Upper lobe of right lung (tissue), 1 donor: ENCODE measurements at places on chromosomes 5 and 9.

GRCh38 chr9:106916466-106917235, 53.7 kb downstream of the ZNF462 start:
- DNase-seq = no peak

- no peak for DNase-seq
Observed at GRCh38 chr5:34867660-34868059, 28.7 kb downstream of the TTC23L start.

GRCh38 chr5:110256298-110256697, 470.2 kb downstream of the TMEM232 start:
- no peak for DNase-seq

DNA sequence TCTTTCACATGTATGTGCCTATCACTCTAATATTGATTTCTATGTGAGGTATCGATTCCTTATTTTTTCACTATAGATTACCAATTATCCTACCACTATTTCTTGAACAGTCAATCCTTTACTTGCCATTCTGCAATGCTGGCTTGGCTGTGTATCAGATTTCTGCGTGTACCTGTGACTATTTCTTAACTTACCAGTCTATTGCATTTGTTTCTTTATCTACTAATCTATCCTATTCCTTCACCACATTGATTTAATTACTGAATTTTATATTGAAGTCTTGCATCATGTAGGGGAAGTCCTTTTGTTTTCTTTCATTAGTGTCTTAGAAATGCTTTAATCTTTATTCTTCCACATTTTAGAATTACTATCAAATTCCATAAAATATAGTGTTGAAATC, 684.8 kb downstream of the LRRC70 start:
- DNase-seq = no peak

DNA sequence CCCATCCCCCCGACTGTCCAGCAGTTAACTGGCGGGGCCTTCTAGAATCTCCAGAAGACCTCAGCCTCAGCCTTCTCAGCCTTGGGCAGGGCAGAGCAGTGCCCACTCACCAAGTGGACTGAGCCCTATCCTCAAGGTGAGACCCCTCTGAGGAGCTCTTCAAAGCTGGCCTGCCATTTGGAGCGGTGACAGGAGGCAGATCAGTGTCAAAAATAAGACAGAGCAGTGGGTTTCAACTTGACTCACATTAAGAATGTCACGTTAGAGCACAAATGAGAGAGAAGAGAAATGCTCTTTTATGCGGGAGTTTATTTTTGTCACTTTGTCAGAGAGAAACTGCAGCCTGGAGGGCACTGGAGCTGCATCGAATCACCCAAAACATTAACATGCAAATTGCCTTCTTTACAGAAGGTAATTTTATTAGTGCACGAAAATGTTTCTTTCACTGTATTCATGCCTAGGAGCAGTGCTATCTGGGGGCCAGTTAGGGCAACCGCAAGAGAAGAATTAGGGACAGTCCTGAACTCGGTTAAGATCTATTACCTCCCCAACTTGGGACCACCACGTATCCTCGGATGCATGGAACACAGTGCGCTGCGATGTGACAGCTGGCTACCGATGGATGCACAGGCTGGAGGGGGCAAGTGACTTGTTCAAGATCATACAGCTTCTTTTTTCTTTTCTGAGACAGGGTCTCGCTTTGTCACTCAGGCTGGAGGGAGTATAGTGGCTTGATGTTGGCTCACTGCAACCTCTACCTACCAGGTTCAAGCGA, 188.5 kb downstream of the DAB2IP start:
- peak; percentile 38 for DNase-seq

- DNase-seq = no peak
Observed at GRCh38 chr9:14219850-14220249, 94.1 kb downstream of the NFIB start.

DNA sequence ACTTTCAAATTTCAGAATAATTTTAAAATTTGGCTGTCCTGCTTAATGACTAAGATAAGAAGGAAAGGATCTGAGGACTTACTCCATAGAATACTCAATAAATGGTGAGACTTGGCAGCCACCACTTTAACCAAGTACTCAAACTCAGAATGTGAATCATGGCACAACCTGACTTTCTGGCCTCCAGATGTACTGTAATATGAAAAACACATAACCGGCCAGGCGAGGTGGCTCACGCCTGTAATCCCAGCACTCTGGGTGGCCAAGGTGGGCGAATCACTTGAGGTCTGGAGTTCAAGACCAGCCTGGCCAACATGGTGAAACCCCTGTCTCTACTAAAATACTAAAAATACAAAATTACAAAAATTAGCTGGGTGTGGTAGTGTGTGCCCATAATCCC, 10.0 kb upstream of the MARCHF6 start:
- no peak for DNase-seq

- DNase-seq = no peak
Observed at GRCh38 chr5:31449174-31449573, 82.7 kb downstream of the DROSHA start.

- no peak for DNase-seq
Observed at GRCh38 chr5:97714424-97714823, 531.4 kb upstream of the RIOK2 start.

DNA sequence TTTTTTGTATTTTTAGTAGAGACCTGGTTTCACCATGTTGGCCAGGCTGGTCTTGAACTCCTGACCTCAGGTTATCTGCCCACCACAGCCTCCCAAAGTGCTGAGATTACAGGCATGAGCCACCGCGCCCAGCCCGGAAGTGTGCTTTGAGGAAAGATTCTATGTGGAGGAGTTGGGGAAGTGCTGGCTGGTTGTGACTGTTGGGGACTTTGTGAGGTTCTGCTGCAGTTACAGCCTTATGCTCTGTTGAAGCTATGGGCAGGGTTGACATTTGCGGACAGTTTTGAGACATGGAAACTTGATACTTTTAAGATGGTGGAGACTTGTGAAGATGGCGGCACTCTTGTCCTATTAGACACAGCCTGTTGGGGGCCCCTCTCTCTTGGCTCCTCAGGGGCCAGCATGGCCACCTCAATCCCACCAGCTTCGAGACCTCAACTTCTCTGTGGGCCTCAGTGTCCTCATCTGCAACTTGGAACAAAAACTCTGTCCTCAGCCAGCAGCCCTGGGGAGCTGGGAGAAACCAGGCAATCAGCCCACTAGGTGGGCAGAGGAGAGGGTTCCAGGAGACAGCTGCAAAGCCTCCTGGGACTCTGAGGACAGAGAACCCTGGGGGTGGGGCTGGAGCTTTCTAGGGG, 24.9 kb downstream of the C9orf50 start:
- DNase-seq = no peak

GRCh38 chr9:2181792-2182191, 166.6 kb downstream of the SMARCA2 start:
- no peak for DNase-seq

DNA sequence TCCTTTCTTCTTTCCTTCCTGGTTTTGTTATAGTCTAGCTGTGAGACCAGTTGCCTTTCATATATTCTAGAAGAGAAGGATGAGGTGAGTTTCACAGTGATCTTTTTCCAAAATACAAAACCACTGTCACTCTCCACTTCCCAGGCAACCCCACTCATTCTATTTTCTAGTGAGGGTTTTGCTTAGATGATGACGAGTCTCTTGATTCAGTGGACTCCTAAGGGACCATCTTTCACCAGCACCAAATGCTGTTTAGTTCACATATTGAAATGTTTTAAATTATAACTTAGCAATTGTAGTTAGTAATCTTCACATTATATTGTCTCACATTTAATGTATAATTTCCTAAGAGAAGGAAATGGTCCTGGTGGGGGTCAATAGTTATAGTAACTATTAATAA, 25.2 kb downstream of the PIK3R1 start:
- no peak for DNase-seq

GRCh38 chr9:127785023-127785932, 556 bp upstream of the CDK9 start:
- peak; percentile 95 for DNase-seq

DNA sequence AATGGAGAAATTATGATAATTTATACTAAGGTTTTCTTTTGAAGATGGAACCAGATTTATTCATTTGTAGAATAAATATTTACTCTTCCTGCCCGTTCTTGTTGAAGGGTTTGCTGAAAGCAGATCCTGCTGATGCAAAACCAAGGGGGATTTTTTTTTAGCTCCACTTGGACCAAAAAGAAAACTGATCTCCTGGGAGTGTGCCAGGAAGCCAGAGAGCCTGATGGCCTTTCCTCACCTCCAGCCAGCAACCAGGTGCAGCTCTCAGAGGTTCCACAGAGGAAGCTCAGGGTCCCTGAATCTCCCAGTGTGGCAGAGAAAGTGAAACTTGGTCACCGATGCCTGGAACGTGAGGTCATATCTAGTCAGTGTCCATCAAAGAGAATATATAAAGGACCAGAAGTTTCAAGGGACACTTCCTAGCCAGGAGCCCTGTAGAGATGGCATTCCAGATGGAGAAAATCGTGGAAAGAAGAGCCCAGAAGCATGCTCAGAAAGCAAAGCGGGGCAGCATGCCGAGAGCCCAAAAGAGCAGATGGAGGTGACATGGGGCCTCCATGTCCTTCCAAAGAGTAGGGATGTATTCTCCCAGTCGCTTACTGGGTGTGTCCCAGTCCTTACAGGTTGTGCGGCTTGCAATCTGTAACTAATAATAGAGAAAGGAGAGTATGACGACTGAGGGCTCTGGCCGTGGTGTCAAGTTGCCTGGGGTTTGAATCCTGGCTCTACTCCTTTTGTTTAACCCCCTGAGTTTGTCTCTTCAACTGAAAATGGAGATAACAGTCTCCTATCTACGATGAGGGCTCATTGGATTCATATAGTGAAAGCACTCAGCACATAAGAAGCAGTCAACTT, 12.2 kb downstream of the AFAP1L1 start:
- DNase-seq = no peak

DNA sequence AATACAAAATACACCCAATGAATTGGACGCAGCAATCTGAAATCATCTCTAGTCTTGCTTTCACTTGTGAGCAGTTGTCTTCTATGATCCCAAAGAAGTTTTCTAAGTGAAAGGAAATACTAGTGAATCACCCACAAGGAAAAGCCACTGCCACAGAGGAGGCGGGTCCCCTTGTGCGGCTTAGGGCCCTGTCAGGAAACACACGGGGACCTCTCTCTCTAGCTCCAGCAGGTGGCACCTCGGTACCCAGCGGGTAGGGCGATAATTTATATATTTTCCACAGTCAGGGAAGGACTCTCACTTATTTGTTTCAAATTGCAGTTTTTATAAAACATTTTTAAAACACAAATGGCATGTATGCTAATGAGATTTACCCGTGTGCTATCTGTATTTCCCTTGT, 417.1 kb downstream of the KDM4C start:
- DNase-seq = no peak

DNA sequence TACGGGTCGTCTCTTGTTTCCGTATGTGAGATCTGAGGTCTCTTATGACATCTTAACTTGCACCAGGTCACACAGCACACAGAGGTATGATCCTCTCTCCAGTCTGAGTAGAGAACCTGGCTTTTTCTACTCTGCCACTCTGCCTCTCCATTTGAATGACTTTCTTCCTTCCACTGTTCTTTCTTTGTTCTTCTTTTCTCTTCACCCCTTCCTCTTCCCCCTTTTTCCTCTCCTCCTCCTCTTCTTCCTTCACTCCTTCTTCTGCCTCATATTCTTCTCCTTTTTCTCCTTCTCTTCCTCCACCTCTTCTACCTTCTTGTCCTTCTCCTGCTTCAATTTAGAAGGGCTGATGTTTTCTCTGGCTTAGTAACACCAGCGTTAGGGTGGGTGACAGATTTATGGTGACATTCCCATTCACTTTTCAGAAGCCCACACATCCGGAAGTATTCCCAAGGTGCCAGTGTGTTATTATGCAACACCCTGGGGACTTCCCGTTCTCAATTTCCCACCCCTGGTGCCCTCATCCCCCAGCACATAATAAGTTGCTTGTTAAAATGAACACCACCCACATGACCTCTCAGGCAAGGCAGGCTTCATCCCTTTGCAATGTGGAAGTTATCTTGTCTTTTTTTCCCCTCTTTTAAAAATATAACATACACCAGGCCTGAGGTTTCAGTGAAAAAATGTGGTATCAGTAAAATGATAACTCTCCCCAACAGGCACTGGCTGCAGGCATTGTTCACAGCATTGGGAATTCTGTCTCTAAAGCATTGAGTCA, 122.0 kb downstream of the PAPPA start:
- DNase-seq = no peak

DNA sequence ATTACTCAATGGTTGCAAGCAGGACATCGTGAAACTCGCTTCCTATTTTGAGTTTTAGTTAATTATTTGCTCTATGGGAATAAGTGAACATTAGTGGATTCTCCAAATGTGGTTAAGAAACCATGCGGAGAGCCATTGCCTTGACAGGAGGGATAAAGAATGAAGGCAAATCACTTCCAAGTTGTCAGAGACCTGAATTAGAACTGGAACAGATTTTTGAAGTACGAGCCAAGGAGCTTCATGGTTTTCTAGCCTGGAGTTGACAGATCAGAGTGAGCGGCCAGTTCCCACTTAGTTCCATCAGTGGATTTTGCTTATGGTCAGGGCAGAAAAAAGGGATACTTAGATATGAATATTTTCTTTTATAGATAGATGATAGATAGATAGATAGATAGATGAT, 171.4 kb upstream of the CDH10 start:
- DNase-seq = no peak

DNA sequence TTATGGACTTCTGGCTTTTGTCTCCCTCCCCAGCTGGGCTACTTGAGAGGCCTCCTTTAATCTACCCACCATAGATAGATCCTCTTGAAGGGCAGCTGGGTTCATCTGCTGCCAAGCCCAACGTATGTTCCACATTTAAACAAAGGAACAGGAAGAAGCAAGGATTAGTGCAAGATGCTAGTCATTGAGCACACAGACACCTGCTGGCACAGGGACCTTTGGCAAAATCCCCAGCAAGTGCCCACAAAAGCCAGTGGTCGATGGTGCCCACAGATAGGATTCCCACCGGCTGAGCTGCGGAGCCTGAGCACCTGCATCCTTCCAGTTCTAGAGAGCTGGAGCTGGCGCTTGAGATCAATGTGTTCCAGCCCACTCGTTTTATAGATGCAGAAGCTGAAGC, 57.7 kb upstream of the SHB start:
- no peak for DNase-seq

DNA sequence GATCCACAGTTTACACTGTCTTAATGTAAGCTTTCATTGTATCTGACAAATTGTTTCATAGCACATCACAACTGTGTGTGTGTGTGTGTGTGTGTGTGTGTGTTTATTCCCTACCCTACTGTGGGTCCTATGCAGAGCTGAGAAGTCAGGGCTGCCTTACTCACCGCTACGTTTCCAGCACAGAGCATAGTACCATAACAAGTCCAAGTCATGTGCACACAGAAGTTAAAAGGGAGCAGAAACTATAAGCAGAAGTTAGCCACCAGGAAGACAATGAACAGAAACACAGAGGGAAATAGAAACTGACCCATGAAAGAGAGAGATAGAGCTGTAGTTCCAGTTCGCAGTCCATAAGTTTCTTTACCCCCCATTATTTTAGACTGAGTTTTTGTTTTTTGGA, 38.2 kb upstream of the DMXL1 start:
- DNase-seq = no peak
